ENCODE measurements at places on chromosomes 13 and 19.
A peak's percentile ranks its signal among the peaks of the same experiment; 100 is the strongest.

DNA sequence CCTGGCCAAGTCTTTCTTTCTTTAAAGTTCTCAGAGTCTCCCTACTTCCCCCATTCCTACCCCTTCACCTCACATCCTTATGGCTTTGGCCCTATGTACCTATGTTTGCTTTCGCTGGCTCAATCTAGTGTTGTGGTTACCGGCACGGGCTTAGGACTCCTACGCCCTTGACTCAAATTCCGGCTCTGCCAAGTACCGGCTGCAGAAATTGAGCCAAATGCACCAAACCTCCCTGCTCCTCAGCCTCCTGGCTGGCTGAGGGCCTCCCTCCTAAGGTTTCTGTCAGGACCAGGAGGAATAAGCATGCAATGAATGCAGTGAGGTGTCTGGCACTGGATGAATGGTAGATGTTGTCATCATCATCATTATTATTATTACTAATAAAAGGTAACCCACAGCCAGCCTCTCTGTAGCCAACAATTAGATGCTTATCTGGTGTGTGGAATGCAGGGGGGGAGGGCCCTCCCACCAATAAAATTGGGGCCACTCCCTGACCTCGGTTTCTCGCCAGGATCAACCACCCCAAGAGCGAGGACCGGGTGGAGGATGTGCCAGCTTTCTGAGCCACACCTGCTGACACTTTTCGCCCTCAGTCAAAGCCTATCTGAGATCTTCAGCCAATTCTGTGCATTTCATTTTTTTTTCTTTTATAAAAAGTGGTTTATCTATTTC lies 20.7 kb downstream of the KLK5 start:
- no peak for DNase-seq

DNA sequence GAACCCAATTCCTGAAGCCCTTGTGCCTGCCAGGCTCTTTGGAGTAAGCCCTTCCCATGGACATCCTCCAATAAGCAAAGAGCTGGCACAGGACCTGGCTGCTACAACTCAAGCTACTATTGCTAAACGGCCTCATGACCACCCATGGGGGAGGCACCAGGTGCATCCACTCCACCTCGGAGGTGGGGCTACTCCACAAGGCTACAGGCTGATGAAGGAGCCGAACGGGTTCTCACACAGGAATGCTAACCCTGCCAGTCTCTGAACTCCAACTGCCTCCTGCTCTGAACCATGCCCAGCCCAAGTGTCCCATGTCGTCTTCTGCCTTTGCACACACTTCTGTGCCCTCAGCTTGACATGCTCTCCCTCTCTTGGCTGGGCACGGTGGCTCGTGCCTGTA lies 10.0 kb downstream of the SYMPK start:
- no peak for DNase-seq

- no peak for DNase-seq
Observed at GRCh38 chr13:35477386-35477946, 977 bp upstream of the MAB21L1 start.

GRCh38 chr19:7391218-7391670 lies 42.5 kb downstream of the ARHGEF18 start:
- no peak for DNase-seq

GRCh38 chr19:4968462-4969291 lies at the start of gene KDM4B:
TSS of gene KDM4B (plus strand) at chr19:4969113. CDS start at chr19:5032891, 63,778 bp downstream.
- peak; percentile 97 for DNase-seq

DNA sequence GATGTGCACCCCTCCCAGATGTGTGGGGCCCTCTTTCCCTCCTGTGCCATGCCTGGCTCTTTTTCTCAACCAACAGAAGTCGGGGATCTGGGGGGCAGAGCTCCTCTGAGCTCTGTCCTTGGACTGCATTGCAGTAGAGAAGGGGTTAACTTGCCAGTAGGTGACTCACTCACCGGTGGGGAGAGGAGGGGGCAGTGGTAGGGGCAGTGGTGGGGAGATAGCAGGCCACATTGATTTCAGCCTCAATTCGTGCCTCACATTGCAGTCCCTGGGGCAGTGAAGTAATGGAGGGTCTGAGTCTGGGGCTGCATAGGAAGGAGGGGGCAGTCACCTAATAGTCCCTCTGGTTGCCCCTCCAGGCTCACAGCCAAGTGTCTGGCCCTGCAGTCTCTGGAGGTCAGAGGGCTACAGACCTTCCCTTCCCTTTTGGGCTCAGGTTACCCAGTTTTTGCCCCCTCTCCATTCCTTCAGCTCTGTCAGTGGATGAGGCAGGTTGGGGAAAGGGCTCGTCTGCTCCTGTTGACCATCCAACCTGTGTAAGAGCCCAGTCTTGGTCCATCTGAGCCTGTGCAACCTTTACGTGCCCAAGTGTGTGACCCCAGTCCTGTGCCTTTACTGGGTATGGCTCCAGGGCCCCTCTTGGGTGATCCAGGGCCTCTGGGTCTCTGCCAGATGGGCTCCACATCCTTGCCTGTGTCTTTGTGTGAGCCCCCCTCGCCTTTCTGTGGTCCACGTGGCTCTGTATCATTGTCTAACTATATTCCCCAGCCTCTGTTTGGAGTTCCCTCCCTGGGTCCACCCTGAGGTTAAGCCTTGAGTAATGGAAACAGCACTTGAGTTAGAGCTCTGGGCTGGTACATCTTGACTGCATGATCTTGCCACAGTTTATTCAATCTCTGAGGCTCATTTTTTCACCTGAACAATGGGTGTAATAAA lies 13.0 kb downstream of the CIC start:
- DNase-seq = no peak

DNA sequence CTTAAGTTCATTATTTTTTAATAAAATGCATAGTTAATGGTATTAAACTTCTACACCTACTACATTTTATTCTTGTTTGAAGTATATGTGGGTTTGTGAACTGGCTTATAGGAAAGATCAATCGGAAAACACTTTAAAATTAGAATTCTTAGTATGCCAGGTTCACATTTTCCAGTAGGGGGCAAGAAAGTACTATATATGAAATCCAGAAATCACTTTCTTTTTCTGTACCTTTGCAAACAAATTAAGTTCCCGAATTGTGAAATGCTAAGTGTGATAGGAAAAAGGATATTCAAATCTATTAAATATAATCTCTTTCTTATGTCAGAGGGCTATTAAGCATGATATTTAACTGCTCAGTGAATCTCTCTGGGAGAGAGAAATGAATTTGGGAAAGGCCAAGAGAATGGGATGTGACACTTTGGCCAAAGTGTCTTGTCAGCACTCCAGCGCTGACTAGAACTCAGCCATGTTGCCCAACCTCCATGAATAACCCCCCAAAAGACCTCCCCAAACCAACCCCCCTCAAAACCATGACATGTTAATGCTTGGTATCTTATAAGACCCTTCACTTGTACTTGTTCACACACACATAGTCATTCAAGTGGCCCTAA lies 122.6 kb upstream of the SLC10A2 start:
- DNase-seq = no peak

DNA sequence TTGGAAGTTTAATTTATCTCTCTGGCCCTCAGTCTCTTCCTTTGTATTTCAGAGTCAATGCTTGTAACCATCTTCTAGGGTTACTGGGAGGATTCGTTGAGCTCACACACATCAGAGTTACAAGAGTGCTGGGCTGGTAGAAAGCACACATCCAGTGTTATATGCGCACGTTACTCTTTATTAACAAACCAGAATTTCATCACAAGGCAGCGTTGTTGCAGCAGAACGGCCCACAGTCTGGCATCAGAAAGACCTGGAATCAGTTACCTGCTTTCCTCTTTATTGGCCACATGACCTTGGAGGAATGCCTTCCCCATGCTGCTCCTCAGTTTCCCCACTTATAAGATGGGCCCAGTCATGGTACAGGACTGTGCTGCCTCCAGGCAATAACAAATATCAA lies 3.9 kb downstream of the ZNF865 start:
- no peak for DNase-seq

Data from activated CD4-positive, CD25-positive, alpha-beta regulatory T cell (primary cell).